ENCODE measurements at places on chromosomes 3 and 15.

- no peak for DNase-seq
Measured at GRCh38 chr15:99736702-99737101, 3.5 kb upstream of the LYSMD4 start.

- no peak for DNase-seq
Measured at GRCh38 chr3:171972871-171973348, 66.5 kb upstream of the FNDC3B start.

DNA sequence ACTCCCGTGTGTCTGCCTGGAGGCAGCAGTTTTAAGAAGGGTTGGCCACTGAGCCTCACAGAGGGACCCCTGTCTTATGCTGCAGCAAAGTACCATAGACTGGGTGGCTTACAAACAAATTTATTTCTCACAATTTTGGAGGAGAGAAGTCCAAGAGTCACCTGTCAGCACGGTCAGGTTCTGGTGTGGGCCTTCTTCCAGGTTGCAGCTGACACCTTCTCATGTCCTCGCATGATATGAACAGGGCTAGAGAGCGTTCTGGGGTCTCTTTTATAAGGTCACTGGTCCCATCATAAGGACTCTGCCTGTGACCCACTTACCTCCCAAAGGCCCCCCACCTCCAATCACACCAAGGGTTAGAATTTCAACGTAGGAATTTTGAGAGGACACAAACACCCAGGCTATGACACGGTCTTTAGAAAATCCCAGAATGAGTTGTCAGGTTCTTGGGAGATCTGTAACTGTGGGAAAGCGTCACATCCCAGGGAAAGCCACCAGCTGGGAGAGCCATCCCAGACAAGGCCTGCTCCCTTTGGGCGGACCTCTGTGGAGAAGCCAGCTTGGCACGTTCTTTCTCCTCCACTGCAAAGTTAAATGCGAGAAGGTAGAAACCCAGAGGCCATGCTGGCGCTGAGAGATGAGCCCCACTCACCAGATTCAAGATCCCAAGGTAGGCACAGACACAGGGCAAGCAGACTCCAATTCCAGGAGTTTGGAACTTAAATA lies at the start of gene FBXW12:
FBXW12 (plus strand) TSS at position 569 of the 726 bp plus-strand sequence. CDS start 549 bp downstream, outside the sequence.
- DNase-seq: no peak

DNA sequence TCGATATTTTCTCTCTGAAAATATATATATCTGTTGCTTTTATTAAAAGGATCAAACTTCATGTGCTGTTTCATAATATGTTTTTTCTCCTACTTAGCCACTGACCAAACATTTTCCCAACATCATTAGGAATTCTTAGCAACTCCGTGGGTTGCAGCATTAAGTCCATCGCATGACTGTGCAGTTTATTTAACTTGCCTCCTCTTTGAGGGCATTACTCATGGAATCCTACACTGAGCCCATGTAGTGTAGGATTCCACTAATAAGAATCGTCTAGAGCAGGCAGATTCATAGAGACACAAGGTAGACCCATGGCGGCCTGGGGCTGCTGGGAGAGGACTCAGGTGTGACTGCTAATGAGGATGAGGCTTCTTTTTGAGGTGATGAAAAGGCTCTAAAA lies 49.3 kb downstream of the CMTM6 start:
- DNase-seq: no peak

- DNase-seq: no peak
Measured at GRCh38 chr3:125061170-125061569, 5.4 kb upstream of the HEG1 start.

GRCh38 chr3:144312702-144313101 lies 341.1 kb downstream of the DIPK2A start:
- no peak for DNase-seq

- peak; percentile 24 for DNase-seq
Measured at GRCh38 chr3:102229062-102229655, 205.7 kb upstream of the ZPLD1 start.

DNA sequence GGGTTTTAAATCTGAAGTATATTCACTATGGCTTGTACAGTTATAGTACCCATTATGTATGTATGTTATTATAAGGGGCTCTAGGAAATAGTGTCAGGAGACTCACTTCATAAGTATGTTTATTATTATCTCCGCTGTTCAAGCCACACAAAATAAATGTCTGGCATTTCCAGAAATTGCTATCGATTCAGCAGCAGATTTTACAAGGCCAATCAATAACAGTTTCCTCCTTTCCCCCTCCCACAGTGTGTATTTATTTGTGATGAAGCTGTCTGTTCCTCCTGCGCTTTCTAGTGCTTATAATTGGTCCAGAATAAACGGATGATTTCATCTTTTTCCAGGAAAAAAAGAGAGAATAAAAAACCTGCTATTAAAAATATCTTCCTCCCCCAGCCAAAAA lies 134.2 kb upstream of the LPP start:
- no peak for DNase-seq

DNA sequence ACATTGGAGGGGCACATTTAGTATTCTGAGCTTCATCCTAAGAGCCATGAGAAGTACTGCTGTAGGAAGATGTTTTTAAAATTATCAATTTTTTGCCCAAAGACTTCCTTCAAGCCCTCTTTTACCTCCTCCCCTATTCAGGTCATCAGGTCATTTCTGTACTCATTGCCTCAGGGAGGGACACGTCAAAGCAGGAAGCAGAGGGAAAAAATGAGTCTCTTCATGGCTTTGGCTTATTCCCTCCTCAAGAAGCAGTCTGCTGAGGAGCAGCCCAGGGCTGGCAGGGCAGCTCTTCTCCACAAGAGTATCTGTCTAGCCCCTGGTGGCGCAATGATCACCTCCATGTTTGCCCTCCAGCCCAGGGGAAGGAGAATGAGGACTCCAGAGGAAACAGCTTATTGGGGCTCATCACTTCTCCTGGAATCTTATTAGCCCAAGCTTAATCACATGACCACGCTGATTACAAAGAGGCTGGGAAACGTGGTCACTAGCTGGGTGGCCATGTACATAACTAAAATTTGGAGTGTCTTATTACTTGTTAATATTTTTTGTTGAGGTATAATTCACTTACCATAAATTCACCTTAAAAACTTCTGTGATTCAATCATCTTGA lies 44.2 kb upstream of the GATA2 start:
- no peak for DNase-seq

DNA sequence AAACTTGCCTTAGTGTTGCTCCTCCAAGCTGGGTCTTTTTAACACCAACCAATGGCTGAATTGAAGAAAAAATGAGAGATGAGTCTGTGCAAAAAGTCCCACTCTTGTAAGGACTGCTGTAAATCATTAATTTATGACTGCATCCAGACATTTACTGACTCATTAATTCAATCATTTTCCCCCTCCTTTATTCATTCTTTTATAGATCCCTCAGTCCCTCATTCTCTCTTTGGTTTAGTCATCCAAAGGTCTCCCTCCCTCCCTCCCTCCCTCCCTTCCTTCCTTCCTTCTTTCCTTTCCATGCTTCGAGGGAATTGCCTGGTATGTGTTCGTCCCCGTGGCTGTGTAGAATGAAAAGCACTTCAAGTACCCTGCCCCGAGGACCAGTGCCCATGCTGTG lies 35.3 kb upstream of the MRPS22 start:
- DNase-seq: no peak

DNA sequence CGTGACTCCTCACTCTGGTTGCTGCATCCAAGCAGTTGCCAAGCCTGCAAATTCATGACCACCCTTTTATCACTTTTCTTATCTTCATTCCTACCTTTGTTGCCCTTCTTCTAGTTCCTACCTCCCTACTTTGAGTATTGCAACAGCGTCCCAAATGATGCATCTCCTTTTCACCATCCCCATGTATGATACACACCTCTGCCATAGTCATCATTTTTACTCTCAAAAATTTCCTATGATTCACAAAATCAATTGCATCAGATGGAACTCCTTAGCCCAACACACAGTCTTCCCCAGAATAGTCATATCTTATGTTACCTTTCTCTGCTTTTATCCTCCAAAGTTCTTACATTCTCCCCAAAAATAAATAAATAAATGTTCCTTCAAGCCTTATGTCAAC lies 262.6 kb downstream of the TBL1XR1 start:
- DNase-seq: no peak

- no peak for DNase-seq
Measured at GRCh38 chr3:58704745-58705144, 38.2 kb upstream of the FAM3D start.

DNA sequence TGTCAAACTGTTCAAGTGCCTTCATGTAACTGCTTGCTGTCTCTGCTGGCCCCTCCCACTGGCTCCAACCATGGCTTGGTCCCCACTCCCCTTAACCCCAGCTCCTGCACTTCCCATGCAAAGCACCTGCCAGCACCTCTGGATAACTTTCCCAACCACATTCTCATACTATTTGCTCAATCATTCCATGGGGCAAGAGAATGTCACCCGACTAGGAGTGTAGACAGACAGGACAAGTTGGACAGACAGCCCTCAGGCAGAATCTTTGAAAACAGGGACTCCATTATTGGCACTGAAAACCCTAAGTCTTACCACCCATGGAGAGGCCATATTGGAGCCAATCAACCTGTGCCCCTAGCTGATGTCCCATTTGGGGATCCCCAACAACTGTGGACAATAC lies 246.5 kb downstream of the RPLP1 start:
- no peak for DNase-seq

DNA sequence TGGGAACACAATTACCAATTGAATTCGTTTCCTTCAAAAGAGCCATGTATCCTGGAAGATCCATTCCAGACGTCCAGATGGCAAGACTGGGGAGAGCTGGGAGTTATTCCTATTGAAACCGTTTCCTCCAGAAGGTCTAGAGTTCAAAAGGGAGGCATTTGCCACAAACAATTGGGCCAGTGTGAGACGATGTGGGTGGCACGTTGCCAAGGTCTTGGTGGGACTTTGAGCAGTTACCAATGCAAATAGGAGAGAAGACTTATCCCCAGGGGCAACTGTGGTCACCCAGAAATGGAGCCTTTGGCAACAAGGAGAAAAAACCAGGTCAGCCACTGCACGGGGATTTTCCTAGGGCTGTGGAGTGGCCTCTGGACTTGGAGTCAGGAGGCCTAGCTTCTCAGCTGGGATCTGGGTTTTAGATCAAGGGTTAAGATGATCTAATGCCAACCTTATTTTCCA lies 29.6 kb upstream of the TLE3 start:
- no peak for DNase-seq

DNA sequence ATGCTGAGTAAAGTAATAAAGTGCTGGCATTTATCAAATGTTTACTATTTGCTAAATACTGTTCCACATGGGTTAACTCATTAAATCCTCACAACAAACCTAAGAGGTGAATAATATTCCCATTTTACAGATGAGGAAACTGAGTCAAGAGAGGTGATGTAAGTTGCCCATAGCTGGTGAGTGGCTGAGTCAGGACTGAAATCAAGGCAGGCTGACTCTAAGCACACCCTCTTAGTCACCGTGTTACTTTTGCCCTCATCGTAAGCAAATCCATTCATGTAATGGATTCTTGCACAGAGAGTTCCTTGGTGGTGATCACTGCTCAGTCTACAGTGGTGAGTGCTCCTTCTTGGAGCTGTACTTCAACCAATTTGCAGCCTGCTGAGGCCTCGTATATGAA lies 28.9 kb upstream of the PTX3 start:
- no peak for DNase-seq

DNA sequence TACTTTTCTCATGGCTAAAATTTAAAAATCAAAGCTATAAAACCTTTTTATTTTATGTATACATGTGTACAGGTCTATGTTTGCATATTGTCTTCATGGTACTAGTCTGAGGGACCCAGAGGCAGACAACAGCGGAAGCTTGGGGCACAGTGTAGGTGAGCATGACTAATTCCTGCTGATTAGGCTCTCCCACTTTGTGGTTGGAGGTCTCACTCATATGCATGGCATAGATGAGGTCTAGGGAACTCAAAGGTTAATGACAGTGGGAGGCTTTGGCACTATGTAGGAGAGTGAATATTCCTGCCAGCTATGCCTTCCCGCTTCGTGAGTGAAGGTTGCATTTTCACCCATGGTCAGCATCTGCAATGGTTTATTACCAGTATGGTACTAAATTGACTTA lies 47.5 kb upstream of the AADACL2 start:
- DNase-seq: no peak

DNA sequence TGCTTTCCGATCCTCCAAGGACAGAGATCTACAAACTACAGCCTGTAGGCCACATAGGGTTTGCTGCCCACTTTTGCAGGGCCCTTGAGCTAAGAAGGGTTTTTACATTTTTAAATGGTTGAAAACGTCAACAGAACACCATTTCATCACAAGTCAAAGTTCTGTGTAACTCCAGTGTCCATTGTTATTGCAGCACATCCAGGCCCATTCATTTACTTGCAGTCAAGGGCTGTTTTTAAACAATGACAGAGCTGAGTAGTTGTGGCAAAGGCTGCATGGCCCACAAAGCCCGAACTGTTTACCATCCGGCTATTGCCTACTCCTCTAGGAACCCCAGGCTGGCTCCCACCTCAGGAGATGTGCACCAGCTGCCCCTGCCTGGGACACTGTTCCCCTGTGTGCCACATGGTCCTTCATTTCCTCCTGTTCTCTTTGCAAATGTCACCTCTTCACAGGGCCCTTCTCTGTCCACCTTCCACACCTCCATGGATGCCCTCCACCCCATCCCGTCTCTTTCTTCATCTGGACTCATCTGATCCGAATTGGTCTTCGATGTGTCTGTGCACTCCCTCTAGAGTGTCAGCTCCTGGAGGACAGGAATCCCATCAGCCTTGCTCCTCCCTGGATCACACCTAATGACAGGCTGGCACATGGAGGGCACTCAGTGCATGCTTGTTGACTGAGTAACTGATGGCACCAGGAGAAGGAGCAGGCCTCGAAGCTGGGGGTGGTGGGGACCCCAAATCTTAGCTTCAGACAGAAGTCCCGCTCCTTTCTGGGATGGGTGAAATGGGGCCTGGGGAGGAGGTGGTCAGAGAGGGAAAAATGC lies 69.5 kb upstream of the IQSEC1 start:
- no peak for DNase-seq
